ENCODE measurements at places on chromosomes 3 and 15.

DNA sequence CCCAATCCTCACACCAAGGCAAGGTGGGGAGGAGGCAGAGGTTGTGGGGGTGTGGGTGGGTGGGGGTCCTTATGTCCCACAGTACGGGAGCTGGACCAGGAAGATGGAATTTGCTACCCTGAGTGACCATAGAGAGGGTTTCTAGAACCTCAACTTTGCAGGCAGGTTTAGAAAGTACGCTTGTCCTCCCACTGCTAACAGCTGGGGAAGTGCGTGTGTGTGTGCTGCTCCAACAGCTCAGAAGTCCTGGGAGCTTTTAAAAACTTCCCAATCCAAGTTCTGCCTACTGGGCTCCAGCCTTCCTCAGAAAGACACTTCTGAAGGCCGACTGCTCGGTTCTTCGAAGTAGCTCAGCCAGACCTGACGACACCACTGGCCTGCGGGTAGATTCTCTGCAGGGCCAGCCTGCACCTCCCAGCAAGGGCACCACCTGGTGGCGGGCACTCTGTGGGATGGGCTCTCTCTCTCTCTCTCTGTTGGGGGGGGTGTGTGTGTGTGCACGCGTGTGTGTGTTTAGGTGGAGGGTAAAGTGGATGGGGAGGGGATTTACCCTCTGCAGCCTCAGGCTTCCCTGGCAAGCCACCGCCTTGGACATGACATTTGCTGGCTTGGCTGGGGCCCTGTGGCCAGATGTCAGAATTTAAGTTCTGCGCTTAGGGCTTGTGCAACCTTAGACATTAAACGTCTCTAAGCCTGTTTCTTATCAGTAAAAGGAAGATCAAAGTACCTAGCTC, 15.6 kb downstream of the TMEM158 start:
- peak; percentile 55 for DNase-seq

GRCh38 chr3:188687389-188687788, 484.4 kb upstream of the TPRG1 start:
- no peak for DNase-seq

GRCh38 chr3:39577541-39577940, 110.1 kb downstream of the MOBP start:
- DNase-seq = no peak

DNA sequence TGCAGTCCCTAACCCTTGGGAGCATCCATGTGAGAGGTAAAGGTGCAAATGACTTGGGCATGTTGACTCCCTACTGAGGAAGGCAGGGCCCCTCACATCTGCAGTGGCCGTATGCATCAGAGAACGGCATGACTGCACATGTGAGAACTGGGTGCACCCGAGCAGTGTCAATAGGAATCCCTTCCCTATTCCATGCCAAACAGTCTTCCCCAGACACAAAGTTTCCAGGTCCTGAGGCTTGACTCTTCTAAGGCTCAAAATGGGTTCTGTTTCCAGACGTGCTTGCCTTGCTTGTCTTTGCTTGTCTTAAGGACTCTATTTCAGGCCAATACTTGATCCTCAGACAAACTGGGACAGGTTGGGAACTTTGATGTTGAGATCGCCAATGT, 20.5 kb upstream of the ANPEP start:
- DNase-seq = no peak

DNA sequence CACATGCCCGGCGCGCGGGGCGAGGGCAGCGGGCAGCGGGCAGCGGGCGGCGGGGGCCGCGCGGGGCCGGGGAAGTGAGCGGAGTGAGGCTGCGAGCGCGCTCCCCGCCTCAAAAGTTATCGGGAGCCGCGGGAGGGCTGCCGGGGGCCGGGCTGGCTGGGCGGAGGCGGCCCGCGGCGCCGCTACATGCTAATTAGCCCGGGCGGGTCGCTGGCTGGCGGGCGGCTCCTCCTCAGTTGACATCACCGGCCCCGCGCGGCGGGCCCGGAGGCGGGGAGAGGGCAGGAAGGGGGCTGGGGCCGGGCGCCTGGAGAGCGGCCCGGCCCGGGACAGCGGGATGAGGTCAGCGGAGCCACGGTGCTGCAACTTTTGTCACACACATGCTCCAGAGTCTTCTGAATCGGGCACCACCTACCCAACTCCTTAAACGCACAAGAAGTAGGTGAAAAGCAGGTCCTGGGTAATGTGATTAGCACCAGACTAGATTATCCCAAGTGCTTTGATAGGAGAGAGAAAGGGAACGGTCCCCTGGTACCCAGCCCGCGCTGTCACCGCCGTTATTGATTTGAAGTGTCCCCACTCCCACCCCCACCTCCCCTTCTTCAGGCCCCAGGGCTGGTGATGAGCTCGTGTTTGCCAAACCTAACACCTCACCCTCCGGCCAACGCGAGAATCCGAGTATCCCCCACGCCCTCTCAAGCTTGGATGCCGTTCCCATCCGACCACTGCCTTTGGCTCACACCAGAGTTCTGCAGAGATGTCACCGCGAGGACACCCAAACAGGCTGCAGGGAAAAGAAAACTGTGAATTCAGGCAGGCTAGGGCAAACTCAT, at the start of gene HEG1:
Gene HEG1 (minus strand): TSS at position 85 of the 833 bp plus-strand sequence. CDS start 107 bp downstream, outside the sequence.
- peak; percentile 85 for DNase-seq

DNA sequence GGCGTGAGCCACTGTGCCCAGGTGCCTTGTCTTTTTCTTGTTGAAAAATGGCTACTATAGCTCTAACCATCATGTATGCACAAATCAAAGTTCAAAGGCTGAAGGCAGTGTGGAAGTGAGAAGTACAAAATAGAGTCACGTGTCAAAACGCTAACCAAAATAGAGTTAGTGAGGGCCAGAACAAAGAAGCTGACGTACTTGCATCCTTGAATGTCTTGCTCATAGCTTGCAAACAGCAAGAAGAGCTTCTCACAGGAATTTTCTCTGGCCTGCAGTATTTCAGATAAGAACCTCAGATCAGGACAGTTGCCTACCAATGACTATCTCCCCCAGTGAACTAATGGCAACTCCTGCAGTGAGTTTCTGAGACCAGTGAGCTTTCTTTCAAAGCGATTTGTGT, 713.5 kb downstream of the GRM7 start:
- DNase-seq = no peak

- DNase-seq = no peak
Observed at GRCh38 chr3:149619136-149619535, 38.7 kb downstream of the WWTR1 start.

- no peak for DNase-seq
Observed at GRCh38 chr3:114213292-114213626, 24.1 kb downstream of the ZNF80 start.

GRCh38 chr15:49309889-49310288, 113.2 kb upstream of the FGF7 start:
- DNase-seq = no peak

DNA sequence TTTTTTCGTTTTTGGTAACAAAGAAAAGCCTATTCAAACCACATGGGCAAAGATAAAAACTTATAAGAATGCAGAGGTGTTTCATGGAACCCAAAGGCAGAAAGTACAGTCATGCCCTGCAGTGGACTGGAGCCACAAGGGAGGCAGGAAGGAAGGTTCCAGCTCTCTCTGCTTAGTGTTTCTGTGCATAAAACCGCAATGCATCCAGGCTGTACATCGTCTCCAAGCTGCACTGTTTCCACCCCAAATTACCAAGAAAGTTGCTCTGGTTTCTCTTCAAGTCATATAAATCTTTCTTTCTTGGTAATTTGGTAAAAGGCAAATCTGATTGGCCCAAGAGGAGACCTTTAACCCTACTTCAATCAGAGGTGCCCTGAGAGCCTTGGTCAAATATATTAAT, 15.8 kb downstream of the TRAT1 start:
- DNase-seq = no peak

- DNase-seq = no peak
Observed at GRCh38 chr3:104956620-104957345, 409.9 kb upstream of the ALCAM start.

- no peak for DNase-seq
Observed at GRCh38 chr3:72280876-72281275, 495.9 kb upstream of the PROK2 start.

- no peak for DNase-seq
Observed at GRCh38 chr3:176442326-176442725, 755.0 kb downstream of the TBL1XR1 start.

GRCh38 chr15:86203462-86203861, 123.8 kb downstream of the AGBL1 start:
- DNase-seq = no peak

DNA sequence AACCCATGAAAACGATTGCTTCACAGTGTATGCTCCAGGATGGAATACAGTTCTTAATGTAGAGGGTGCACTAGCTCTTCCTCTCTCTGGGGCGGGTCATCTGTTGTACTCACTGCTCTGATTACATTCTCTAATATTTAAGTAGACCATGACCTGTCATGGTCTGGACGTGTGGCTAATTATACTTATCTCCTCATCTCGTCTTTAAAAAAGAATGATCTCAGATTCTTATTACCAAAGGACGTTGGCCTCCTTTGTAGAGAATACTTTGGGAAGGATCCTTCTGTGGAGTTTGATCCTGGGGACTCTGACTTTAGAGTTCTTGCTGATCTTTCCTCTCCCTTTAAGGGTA, 48.4 kb upstream of the TRAK1 start:
- no peak for DNase-seq

DNA sequence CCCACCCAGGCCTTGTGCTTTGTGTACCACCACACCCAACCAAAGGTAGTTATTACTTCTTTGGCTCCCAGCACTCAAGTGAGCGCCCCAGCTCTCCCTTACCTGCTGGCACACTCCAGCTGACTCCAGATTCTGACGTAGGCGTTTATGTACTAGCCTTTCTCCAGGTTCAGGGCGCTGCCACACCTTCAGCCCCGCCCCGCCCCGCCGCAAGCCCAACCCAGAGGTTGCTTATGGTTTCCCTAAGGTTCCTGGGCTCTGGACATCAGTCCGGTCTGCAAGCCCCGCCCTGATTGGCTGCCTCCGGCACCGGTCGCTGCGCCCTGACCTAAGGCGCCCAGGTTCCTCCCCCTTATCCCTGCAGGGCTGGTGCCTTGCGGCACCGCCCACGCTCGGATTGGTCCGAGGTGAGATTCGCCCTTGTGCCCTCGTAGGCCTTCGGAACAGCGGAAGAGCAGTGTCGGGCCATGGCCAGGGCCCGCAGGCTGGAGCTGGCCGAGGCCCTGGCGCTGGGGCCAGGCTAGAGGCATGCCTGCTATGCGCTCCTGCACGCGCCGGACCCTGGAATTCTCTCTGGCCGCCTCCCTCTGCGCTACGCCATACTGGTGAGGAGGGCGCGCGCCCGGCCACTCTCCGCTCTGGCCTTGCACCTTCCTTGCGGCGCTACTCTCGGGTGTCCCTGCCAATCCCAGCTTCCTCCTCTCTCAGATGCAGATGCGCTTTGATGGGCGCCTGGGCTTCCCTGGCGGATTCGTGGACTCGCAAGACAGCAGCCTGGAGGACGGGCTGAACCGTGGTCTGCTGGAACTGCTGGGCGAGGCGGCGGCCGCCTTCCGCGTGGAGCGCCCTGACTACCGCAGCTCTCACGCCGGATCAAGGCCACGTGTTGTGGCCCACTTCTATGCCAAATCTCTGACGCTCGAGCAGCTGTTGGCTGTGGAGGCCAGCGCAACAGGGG, 19.8 kb upstream of the NUDT16 start:
- peak; percentile 51 for DNase-seq

GRCh38 chr3:51441282-51442030, 50.4 kb downstream of the RBM15B start:
- no peak for DNase-seq

GRCh38 chr3:168878655-168879054, 782.9 kb upstream of the GOLIM4 start:
- no peak for DNase-seq

GRCh38 chr3:62028236-62028635, 345.1 kb downstream of the FEZF2 start:
- no peak for DNase-seq

GRCh38 chr15:84736375-84736774, 12.0 kb upstream of the ZNF592 start:
- DNase-seq = no peak

GRCh38 chr3:52703341-52703740, 2.2 kb downstream of the GLT8D1 start:
- DNase-seq = no peak

DNA sequence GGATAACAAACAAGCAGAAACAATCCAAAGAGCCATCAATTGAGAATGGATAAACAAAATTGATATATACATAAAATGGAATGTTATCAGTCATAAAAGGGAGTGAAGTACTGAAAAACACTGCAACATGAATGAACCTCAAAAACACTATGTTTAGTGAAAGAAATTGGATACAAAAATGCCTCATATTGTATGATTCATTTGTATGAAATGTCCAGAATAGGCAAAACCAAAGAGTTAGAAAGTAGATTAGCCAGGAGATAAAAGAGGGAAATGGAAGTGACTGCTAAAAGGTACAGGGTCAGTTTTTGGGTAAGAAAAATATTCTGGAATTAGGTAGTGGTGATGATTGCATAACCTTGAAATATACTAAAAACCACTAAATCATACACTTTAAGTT, 9.8 kb upstream of the SLC25A36 start:
- no peak for DNase-seq

DNA sequence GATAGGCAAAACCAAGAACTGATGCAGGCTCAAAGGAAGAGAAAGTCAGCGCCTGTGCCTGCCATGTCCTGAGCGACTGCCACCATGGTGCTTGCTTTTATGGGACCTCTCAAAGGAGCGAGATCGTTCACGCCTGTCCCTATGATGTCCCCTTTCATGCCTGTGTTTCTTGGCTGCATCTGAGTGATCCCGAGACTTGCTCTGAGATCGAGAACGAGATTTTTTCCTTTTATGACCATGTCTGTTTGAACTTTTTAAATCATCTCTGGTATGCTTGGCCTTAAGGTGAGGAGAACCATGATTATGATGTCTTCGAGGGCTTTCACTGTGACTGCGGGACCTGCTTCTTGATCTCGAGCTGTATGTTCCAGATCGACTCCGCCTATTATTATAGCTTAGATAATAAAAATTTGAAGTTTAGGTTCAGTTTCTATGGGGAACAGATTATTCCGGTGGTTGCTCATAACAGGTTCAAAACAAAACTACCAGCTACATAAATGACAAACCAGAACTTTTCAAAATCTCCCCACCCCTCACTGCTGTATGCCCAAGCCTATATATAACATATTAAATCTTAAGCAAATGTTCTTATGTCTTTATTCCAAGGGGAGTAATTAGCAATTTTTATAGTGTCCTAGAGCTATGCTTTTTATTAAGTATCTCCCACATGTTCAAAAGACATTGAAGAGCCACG, 11.6 kb downstream of the CCNL1 start:
- DNase-seq = no peak

GRCh38 chr3:198093112-198093679, 133.2 kb downstream of the LMLN start:
- no peak for DNase-seq

DNA sequence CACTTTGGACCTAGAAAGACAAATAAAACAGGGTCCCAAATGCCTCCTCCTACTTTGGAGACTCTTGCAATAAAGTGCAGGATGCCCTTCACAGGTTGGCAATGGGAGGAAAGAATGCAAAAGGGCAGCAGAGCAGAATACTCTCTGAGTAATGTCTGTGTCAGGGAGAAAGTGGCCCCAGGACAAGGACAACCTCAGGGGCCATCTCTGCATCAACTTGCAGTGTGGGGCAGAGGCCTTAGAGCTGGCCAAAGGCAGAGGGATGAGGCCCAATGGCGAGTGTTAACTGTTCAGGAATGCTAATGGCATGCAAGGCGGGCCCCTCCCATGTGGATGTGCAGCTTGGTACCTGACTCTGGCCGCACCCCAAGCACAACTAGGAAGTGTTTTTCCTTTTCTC, 8.4 kb downstream of the UPK1B start:
- DNase-seq = no peak

- DNase-seq = no peak
Observed at GRCh38 chr3:13525827-13526625, 22.9 kb upstream of the FBLN2 start.

Measured in hindlimb muscle (tissue), 1 donor.